ENCODE measurements at places on chromosomes 2 and 18.

GRCh38 chr2:54384301-54385203 is 71.6 kb upstream of the SPTBN1 start:
- DNase-seq = no peak

DNA sequence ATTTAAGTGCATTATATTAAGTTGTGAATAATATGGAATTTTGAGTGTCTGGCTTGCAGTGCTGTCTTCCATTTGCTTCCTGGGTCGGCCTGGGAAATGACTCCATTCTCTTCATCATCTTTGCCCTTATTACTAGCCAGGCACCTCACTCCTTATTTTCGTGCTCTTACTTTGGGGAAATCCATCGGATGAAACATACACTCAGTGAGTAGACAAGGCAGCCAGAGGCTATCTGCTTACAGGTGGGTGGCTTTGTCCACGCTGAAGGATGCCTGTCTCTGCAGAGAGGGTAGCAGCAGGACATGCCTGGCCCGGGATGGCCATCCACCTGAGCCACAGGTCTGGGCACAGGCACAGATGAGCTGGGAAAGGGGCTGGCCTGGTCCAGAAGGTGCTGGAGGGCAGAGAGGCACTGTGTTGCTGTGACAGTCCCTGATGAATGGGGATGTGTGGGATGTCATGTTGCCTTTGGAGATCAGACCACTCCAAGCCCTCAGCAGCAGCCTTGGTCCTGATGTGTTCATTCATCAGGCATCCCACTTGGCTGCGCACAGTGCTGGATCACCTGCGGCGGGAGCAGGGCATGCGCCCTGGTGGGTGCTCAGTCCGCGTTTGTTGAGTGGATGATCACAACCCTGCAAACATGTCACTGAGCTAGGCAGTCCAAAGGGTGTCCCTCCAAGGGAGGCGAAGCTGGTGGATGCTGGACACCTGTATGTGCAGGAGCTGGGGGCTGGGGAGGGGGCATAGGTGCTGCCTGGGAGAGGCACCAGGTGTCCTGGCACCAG is 236.0 kb downstream of the LDLRAD4 start:
- DNase-seq = no peak

DNA sequence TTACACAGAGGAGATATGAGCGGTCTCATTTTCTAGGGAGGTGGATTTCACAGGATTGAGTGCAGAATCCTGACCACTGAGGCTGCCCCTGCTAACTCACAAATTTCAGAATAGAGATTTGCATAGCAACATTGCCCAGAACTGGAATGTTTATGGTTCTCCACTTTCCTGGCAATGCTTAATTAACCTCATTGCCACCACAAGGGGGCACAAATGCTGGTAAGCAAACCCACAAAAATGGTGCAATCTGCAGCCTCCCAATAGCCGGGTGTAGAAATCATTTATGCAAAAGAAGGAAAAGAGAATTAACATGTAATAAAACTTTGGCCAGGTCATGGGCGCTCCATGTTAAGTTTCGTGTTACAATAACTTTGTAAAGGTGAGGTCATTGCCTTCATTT is 112.4 kb downstream of the CYRIA start:
- peak; percentile 3 for DNase-seq

DNA sequence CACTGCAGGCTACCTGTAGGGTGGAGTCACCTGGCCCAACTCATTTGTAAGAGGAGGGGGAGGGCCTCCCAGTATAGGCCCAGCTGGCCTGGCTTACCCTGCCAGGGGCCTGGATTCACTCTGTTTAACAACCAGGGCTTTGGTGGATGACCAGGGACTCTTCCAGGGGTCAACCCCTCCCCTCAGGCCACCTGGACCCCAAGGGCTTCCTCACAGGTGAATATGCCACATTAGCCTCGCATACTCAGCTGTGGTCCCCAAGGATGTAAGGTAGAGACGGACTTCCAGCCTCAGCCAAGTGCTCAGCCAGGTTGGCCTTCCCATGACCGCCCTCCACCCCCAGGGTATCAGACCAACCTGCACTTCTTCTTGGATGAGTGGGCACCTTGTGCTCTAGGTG is 8.8 kb upstream of the SH3RF3 start:
- DNase-seq = no peak

GRCh38 chr18:616380-616995 is 19.7 kb downstream of the CLUL1 start:
- no peak for DNase-seq

GRCh38 chr2:204984518-204984917 is 439.2 kb downstream of the PARD3B start:
- DNase-seq = no peak

DNA sequence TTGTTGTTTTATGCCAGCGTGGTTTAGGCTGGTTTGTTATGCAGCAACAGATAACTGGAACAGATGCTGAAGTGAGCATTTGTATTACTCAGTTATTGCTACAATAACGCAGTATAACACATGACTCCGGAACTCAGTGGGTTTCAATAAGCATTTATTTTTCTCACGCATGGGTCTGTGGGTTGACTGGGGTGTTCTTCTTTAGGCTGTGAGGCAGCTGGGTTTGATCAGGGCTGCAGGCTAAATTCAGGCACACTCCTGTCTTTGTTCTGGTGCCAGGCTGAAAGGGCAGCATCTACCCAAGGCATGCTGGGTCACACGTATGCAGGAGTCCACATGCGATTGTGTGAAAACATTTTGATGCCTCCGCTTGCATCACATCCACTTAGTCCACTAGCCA is 3.8 kb upstream of the SLC1A4 start:
- DNase-seq = no peak

DNA sequence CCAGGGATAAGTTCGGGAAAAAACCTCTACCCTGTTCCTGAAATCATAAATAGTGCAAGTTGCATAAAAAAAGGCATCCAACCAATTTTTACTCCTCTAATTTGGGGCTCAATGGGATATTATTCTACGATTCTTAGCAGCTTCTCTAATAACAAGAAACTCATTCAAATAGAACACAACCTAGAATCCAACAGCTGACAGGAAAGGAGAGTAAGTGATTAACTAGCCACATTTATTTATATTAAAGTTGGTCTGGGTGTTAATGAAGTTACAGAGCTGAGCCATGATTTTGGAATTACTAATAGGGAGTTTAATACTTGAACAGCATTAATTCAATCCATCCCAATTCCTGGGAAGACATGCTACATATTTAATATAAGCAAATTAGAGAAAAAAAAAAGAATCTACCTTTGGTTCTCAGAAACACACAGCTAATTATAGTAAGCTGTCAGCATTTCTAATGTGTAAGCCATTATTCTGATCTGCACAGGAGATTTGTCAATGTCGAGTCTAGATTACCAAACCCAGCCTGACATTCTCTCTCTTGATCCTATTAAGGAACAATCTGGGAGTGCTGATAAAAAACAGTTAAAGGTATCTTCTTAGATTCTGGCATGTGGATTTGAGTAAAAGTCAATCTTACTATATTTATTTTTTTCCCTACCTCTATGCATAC is 267.7 kb downstream of the NBAS start:
- no peak for DNase-seq
